ENCODE measurements at places on chromosomes 11 and 22.

GRCh38 chr11:19209617-19210370 is 8.0 kb upstream of the CSRP3 start:
- DNase-seq, result no peak

DNA sequence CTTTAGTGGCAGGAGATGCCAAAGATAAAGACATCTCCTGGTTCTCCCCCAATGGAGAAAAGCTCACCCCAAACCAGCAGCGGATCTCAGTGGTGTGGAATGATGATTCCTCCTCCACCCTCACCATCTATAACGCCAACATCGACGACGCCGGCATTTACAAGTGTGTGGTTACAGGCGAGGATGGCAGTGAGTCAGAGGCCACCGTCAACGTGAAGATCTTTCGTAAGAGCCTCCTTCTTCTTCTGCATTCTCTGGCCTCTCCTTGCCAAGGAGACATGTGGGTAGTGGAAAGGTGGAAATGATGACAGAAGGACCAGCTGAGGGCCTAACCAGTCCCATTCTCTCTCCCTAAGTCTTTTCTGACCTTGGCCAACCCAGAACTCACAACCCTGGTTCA is 110.1 kb upstream of the TTC12 start:
- peak; percentile 34 for DNase-seq

DNA sequence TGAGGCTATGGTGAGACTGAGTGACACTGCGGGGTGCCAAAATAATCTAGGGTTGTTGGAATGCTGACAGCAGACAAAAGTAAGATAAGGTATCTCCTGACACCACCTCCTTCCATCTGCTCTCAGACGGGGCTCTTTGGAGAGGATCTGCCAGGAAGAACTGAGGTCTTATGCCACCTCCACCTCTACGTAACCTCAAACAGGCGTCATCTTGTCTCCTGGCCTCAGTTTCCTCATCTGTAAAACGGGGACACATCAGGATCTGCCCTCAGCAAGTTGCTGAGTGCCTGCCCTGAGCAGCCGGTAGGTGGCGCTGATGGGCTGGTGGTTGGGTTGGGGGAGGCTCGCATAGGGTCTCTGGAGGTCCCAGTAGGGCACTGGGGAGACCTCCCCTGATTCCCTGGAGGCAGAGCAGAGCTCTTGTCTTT is 1.7 kb upstream of the MYEOV start:
- DNase-seq, result no peak

DNA sequence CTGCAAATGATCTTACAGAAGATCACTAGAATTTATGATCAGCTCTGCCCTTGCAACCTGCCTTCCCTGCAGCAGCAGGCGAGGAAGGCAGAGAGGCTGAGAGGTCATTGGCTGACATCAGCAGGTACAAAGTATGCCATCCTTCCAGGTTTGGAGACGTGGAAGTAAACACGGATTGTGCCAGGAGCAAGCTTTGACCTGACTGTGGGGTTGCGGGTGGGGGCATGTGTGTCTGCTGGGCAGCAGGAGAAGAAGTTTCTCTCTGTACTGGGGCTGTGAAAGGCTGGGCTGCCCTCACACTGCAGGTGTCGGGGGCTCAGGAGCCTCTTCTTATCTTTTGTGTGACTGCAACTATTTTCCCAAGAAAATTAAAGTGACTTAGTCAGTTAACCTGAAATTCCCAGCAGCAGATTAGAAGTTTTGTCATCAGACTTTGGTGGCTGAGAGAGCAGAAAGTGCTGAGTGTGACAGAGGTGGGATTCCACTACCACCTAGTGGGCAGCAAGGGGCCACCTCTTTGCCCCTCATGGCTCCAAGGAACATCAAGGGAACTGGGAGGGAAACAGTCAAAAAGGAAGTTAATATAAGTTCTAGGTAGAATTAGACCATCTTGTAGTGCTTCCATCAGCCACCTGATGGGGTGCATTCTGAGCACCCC is 565.9 kb downstream of the ETS1 start:
- peak; percentile 45 for DNase-seq

GRCh38 chr11:18715476-18715875 is 10.5 kb downstream of the IGSF22 start:
- DNase-seq, result no peak

DNA sequence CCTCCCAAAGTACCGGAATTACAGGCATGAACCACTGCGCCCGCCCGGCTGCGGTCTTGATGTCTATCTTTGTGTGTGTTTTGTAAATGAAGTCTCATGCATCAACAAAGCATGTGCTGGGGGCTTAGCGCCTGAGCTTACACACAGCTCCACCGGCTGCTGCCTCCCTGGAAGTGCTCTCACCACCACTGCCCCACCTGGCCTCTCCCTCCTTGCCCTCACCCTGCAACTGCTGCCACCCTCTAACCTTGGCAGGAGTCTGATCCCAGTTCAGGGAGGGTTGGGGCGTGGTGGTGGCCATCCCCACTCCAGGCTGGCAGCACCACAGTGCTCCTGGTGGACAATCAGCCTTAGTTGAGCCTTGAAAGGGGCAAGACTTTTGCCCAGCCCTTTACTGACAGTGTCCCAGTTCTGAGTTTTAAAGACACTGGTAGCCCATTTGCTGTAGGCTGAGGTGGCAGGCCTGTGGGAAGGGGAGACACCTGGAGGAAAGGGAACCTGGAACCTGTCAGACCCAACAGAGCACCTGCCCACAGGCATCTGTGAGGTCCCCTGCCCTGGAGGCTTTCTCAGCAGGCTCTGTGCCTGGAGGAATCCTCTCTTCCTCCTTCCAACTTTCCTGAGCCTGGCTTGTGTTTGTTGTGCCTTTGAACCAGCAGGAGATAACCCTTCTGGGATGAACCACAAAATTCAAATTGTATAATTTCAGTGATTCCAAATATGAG is 42.4 kb upstream of the WEE1 start:
- no peak for DNase-seq

GRCh38 chr22:37419969-37420685 is 7.2 kb downstream of the ELFN2 start:
- peak; percentile 45 for DNase-seq

DNA sequence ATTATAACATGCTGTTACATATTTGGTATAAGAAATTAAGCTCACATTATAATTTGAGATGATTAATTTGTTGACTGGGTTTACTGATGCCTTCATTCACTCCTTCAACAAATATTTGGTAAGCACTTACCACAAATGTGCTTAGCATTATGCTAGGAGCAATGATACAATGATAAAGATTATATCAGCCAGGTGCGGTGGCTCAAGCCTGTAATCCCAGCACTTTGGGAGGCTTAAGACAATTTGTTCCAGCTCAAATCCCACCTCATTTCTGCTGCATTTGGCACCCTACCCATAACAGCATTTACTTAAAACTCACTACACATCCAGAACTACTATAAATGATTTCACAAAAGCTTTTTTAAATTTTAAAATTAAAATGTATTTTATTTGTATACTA is 1263.6 kb upstream of the RAG2 start:
- no peak for DNase-seq

DNA sequence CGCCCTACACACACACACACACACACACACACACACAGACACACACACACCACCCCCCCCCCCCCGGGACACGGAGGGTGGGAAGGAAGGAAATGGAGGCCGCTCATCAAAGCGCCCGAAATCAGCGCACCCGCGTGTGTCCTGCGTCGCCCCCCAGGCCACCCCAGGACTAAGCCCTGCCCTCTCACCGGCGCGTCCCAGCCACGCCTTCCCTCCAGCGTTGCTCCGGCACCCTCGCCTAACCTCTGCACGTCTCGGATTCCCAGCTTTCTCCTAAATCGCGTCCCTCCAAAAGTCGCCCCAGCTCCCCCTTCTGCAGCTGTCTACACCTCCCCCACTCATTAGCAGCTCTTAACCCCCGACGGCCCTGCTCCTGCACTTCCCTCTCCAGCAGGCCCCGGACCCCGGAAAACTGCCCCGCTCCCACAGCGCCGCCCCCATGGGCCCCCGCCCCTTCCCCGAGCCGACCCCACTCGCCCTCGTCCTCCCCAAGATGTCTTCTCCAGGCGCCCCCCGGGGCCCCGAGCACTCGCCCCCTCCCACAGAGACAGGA is 557 bp downstream of the PACSIN2 start:
- peak; percentile 54 for DNase-seq

GRCh38 chr11:68692871-68693483 is 8.6 kb downstream of the GAL start:
- no peak for DNase-seq

- DNase-seq, result no peak
These were observed 3.6 kb downstream of the SHANK3 start for GRCh38 chr22:50676180-50676636.

- DNase-seq, result no peak
These were observed 150.5 kb upstream of the NARS2 start for GRCh38 chr11:78725200-78725599.

All from M059J (cell line).